ENCODE measurements at places on chromosomes 11 and 22.
A peak's percentile ranks its signal among the peaks of the same experiment; 100 is the strongest.

- no peak for DNase-seq
These were observed 48.8 kb downstream of the ASCL2 start for GRCh38 chr11:2221591-2221990.

- DNase-seq: no peak
These were observed 407.3 kb upstream of the ANO3 start for GRCh38 chr11:25924586-25924985.

- peak; percentile 92 for DNase-seq
These were observed 6.9 kb downstream of the CDC42EP1 start for GRCh38 chr22:37566903-37567798.

GRCh38 chr22:20956258-20957101 is 10.6 kb upstream of the AIFM3 start:
- no peak for DNase-seq

DNA sequence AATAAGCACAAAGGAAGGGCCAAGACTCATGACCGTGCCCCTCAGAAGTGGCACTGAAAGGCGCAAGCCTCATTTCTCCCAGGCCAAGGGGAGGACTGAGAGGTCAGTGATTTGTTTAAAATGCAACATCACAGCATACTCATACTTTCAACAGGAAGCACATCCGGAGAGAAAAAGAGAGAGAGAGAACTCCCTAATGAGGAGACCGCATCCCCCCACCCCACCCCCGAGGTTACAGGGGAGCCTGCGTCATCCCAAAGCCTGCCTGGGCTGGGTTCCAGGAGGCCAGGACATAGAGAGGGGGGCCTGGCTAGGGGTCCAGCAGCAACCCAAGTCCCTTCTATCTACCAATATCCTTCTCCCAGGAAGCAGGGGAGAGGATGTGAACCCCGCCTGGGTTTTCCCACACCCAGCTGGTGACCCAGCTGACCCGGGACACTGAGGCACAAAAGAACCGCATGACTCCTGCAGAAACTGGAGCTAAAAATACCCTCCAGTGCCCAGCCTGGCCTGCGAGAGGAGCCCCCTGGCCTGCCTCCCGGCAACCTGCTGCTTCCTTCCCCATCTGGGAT is 3.8 kb downstream of the CSNK1E start:
- DNase-seq: peak; percentile 18

- DNase-seq: no peak
These were observed 71.6 kb upstream of the SHANK2 start for GRCh38 chr11:71323876-71324526.

GRCh38 chr22:38246692-38247091 is 26.1 kb downstream of the TMEM184B start:
- DNase-seq: no peak

DNA sequence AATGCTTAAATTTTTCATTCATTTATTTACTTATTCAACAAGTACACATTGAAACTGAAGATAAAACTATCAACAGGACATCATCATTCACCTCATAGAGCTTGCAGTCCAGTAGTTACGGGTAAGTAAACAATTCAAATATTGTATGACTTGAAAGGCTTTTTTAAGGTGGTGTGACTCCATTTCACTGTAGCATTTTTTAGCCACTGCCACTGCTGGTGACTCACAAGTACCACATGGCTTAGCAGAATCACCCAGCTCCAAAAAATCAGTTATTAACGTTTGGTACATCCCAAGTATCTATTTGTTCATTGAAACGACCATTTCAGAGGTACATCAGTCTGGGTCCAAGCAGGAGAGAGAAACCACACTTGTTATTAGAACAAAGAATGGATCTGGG is 427.9 kb upstream of the DDI1 start:
- DNase-seq: no peak

GRCh38 chr11:110377434-110377833 is 52.3 kb upstream of the FDX1 start:
- DNase-seq: no peak

- DNase-seq: no peak
These were observed 117.2 kb upstream of the BMAL1 start for GRCh38 chr11:13160346-13160745.

DNA sequence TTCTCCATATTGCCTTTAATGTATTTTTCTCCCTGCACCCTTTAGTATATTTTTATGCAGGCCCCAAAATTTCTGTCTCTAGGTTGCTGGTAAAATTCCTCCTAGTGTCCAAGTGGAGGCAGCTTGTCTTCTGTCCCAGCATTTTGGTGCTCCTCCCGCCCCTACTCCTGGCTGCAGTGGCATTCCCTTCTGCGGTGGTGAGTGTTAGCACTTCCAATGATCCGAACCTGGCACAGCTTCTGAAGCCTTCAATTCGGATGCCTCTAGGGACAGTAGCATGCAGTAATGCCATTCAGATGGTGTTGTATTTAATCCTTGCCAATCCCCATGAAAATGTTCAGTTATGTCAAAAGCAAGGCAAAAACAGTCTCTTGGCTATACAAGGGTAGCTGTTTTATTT is 5.9 kb downstream of the YWHAH start:
- no peak for DNase-seq

DNA sequence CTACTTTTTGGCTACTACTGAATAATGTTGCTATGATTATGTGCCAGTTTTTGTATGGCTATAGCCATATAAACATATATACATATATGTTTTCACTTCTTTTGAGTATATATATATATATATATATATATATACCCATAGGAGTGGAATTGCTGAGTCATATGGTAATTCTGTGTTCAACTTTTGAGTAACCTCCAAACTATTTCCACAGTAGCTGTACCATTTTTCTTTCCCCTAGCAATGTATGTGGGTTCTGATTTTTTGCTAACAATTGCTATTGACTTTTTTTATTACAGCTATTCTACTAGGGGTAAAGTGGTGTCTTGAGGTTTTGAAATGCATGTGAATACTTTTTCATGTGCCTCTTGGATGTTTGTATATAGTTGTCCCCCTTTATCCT is 30.4 kb downstream of the CBL start:
- no peak for DNase-seq

DNA sequence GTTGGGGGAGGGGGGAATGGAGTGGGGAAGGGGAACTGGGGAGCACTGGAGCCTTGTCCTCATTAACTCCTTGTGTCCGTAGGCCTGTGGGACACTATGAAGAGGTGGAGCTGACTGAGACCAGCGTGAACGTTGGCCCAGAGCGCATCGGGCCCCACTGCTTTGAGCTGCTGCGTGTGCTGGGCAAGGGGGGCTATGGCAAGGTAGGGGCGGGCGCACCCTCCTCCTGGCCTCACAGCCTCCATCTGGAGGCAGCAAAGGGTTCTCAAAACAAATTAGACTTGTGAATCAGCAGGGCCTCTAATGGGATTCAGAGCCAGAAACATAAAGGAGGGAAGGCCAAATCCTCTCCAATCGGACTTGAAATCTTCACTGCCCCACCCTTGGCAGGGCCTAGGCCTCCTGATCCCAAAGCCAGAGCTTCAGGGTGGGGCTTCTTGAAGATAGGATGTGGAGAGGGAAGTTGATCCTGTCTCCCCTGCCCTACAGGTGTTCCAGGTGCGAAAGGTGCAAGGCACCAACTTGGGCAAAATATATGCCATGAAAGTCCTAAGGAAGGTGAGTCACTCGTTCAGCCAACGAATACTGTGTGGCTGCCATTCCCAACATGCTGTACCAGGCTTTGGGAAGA is 859 bp downstream of the RPS6KB2 start:
- no peak for DNase-seq

- DNase-seq: peak; percentile 37
These were observed 16.4 kb upstream of the MRGPRX2 start for GRCh38 chr11:19076744-19077589.

DNA sequence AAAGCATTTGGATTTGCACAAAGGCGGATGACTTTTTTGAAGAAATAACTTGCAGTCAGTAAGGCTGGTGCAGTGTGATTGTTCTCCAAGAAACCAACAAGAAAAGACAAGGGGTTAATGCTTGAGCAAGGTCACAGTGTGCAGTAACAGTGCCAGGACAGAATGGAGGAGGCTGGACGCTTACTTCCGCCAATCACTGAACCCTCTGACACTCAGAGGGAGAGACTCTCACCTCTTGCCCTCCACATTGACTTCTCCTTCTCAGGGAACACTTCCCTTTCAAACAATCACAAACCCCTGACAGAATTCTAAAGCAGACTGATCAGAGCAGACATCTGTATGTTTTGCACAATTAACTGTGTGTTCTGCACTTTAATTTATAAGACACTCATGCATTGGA is 228.4 kb downstream of the BLID start:
- DNase-seq: no peak

DNA sequence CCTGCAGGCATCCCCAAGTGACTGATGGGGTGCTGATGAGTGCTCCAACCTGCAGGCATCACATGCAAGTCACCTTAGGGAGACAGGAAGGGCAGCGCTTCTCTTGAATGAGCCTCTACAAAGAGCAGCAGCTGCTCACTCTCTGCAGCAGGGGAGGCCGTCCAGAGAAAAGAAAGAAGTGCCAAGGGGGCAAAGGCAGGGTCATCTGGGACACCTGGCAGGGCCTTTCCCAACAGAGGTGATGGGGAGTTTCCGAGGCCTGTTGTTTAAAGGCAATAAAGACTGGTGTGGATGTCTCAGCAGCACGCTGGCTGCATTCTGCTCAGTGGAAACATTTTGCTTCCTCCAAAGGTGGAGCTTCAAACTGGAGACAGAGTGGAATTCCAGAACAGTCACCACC is 113.7 kb downstream of the ETS1 start:
- peak; percentile 28 for DNase-seq

- DNase-seq: no peak
These were observed 20.2 kb downstream of the GAB2 start for GRCh38 chr11:78397398-78397797.

DNA sequence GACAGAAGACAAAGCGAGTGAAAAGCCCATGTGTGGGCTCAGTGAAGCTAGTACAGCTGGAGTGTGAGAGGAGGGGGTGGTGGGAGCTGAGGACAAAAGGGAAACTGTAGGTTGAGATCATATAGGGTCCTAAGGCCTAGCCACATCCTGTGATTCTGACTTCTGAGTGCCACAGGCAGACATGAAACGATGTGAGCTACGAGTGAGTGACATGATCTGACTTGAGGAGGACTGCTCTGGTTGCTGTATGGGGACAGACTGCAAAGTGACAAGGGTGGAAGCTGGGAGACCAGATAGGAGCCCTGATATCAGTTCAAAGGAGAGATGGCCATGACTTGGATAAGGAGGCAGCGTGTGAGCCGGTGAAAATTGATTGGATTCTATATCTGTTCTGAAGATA is 85.4 kb downstream of the MICAL2 start:
- peak; percentile 70 for DNase-seq

DNA sequence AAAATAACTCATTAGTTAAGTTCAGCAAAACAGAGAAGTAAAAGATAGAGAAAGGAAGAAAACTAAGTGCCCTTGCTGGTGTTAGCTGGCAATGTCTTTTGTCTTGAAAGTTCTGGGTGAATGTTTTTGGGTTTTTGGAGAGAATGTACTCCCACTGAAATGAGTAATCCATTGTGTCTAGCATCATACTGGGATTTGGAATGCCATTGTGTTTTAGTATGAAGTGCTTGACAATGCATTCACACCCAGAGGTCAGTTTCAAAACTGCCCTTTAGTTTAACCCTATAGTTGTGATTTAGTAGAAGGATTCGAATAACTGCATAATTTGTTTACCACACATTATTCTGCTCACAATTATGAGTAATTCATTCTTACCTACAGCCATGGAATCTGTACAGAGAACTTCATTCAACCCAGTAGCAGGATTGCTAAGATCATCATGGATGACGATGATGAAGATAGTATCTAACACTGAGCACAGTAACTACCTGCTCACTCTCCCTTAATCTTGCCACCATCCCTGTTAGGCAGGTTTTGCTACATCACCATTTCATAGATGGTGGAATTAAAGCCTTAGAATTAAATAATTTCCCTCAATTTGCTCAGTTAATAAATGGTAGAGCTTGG is 33.9 kb downstream of the MAML2 start:
- no peak for DNase-seq

GRCh38 chr11:32033067-32033466 is 57.8 kb upstream of the RCN1 start:
- no peak for DNase-seq

DNA sequence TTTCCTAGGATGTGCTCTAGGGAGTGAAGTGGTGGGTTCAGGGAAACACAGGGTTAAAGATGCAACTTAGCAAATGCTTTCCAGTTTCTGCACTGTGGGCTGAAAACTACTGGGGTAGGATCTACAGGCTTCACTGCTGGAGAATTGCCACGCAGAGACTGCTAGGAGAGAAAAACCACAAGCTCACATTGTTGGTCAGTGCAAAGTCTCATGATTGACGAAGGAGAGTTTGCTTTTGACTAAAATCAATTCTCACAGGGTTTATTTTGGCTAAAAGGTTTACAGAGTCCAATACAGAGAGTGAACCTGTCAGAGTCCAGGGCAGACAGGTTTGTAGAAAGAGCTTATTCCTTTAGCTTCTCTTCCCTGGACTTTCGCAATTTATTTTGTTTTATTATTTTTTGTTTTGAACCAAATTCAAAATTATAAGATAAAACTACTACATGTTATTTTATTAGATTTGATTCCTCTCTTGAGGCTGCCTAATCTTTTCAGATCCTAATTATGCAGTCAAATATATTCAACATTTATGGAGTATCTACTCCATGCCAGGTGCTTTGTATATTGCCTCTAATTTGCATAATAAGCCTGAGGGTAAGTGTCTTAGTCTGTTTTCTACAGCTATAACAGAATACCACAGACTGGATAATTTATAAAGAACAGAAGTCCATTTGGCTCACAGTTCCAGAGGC is 64.7 kb downstream of the MTNR1B start:
- no peak for DNase-seq

DNA sequence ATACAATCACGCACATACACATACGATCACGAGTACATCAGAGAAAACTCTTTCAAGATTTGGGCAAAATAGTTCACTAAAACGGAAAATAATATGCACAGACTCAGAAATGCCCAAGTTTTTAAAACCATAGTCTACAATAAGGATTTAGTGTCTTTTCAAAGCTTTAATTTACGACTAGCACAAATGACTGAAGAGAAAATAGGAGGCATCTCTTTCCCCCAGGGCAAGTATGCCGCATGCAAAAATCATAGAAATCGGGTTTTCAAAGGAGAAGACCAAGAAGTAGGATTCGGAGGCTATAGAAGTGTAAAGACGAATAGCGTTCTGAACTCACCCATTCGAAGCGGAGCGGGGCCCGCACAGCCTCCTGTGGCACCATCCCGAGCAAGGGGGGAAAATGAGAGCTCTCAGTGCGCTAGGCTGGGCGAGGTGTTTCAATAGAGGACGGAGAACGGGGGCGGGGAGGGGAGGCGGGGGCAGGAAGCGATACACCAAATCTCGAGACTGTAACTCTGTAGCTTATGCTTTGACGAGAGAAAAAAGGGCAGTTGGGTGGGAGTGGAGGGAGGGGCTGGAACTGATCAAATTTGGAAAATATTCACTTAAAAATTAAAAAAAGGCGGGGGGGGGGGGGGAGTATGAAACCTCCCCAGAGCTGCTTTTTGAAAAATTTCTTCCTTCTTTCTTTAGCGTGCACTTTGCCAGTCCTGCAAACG is 15.8 kb downstream of the BLID start:
- DNase-seq: no peak

DNA sequence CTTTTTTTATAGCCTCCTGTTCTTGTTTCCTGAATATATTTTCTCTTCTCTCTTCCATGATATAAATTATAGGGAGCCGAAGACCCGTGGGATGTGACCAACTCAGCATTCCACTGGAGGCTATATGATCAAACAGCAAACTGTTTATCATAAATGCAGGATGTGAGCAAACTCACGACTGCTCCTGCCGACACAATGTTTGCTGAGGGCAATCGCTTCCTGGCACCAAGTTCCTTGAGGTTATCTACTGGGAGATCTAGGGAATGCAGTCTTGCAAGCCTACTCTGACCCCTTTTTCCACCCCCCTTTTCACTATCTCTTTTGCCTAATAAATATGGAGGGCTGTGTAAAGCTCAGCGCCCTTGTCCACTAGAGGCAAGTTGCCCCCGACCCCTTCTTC is 13.5 kb upstream of the PLAAT4 start:
- no peak for DNase-seq
